ENCODE measurements at places on chromosomes 13 and 19.
A peak's percentile ranks its signal among the peaks of the same experiment; 100 is the strongest.

DNA sequence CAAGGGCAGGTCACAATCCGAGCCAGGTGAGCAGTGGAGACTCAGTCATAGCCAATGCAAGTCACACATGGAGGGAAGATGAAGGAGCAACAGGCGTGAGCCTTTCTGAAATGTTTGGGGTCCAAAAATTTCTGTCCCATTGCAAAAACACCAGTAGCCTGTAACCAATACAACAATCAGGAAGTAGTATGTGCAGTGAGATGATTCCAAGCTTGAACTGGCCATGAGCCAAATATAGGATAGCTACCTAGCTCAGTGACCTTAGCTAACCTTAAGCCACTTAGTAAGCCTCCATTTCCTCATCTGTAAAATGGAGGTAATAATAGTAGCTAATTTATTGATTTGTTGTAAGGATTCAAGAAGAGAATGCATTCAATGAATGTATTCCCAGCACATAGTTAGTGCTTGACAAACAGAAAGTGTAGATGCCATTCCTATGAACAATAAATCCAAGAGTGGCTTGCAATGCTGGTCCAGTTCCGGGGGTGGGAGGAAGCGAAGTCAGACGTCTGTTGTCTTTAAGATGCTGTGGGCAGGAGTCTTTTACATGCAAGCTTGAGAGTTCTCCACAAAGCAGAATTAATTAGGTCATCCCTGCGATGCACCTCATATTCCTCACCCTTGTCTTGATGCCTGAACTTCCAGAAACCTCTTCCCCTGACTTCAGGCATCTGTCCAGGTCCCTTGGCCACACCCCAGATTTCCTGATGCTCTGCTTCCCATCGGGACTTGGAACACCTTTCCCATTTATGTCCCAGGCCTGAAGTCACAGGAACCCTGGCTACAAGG lies 195.7 kb upstream of the UBL3 start:
- no peak for DNase-seq

DNA sequence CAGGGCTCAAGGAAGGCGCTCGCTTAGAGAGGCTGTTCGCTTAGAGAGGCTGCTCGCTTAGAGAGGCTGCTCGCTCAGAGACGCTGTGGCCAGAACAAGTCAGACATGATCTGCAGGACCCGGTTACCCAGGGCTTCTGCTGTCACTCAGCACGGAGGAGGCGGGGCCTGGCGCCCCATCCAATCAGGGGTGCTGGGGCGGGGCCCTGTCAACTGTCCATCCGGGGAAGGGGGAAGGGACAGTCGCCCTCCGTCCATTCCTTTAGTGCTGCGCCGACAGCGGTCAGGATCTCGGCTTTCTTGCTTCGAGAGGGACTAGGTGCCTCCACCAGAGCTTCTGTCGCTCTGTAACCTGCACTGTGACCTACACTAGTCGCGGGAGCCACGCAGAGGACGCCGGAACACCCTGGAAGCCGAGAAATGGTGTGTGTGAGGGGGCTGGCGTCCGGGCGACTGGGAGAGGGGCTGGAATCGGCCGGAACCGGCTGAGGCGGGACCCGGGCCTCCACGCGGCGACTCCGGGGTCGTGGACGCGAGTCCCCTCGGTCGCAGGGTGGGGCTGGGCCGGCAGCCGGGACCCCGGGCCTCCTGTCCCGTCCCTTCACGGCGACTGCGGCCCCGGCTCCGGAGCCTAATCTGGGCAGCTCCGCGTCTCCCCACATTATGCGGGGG lies at the start of gene ZNF440:
Gene ZNF440 (plus strand): TSS at position 245 of the 671 bp plus-strand sequence. CDS start 175 bp downstream, at position 420.
- peak; percentile 98 for DNase-seq

DNA sequence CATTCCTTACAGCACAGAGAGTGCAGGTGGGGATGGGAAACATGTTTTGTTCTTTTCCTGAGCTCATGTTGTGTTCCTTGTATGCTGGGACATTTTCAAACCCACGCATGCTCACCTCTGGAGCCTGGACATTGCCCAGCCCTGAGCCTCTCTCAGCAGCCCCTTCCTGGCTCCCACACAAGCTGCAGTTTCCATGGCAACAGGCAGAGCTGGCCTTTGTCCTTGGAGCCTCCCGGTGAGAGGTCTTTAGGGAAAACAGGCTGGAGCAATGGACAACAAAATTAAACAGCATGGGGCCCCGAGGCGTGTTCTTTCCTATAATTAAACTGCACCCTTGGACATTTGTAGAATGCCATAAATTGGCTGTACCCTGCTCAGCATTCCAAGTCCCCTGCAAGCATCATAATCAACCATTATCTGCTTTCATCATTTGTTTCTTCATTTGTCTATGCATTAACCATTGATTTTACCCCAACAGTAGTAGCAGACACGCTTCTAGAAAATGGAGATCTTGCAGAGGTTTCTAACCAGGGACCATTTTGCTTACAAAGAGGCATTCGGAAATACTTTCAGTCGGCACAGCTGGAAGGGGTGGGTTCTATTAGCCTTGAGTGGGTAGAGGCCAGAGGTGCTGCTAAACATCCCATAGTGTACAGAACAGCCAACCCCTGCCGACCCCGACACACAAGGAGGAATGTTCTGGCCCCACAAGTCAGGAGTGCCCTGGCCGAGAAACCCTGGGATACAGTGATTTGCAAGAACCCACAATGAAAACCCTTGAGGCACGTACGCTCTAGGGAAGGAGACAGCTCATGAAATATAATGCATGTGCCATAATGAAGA lies 133.4 kb upstream of the PEG3 start:
- DNase-seq = no peak

GRCh38 chr19:55451163-55451964 lies 8.3 kb upstream of the SHISA7 start:
- no peak for DNase-seq

GRCh38 chr19:46447824-46448223 lies 19.1 kb upstream of the PNMA8C start:
- no peak for DNase-seq

DNA sequence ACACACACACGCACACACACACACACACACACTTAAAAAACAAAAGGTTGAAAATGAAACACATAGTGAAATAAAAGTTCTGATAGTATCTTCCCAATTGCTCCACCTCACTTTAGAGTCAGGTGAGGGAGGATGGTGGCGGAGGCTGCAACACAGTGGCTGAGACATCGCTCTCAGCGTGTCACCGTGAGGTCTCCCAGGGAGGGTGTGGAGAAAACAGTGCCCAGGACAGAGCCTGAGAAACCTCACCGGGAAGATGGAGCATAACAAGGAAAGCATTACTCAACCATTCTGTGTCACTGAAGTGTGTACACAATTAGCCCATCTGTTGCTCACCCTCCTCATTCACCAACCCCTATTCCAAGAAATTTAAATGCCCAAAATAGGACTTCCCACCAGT lies 111.4 kb upstream of the USP29 start:
- no peak for DNase-seq

GRCh38 chr13:49220036-49220855 lies at the start of gene MLNR:
Gene MLNR (plus strand): TSS chr13:49220338. CDS start chr13:49220338, 0 bp downstream.
- no peak for DNase-seq

DNA sequence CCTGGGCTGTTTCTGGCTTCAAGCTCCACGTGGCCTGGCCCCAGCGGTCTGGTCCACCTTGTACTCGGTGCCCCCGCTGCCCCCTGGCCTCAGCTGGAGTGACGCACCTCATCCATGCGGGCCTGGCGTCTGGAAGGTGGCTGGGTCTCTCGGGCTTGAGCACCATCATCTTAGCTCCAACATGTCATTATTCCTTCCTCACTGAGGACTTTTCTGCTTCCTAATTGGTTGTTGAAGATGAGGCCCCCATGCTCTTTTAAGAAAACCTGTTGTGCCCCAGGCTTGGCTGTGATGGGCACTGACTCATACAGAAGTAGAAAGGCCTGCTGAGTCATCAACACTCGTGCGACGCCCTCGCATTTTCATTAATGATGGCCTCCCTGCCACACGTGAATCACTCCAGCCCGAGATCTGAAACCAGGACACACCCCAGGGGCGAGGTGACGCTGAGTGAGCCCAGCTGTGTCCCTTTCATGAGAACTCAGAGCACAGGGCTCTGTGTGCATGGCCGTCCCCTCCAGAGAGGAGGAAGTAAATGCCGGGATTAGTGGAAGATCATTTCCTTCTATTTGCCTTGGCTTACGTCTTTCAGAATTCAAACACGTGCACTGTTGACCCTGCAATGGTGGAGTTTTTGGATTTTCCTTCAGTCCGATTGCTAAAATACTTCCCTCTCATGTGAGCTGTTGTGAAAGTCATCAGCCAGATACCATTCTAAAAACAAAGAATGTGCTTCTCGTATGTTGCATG lies 14.0 kb upstream of the GJA3 start:
- DNase-seq = no peak

DNA sequence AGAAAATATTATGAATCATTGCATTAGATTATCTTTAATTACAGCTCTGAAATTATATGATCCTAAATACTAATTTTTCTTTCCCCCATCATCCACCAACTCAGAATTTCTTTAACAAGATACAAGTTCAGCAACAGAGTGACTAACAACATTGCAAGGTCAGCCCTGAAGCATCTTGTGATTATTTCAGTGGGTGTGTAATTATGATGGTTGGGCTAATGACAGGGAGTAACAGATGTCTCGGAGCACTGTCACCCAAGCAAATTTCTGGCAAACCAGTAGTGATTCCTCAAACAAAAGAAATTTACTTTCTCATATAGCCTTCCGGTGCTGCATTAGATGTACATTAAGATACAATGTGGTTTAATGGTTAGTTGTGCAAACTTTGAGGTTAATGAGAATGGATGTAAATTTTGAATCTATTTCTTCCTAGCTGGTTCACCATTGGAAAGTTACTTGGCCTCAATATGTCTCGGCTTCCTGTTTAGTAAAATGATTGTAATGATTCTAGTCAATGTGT lies 238.9 kb downstream of the ITGBL1 start:
- no peak for DNase-seq

DNA sequence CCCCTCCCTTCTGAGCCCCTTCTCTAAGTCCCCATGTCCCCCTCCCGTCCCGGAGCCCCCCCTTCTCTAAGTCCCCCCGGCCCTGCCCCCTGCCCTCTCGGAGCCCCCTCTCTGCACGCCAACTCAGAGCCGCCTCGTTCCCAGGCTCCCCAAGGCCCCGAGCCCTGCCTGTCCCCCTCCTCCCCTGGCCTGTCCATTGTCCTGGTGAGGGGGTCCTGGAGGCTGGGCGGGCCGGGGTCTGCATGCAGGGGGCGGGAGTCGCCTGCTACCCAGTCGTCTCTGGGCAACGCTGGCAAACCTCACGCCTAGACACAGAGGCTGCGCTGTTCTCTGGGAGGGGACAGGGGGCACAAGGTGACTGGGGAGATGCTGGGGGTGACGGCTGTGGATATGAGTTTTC lies 39.2 kb upstream of the SEMA6B start:
- no peak for DNase-seq

DNA sequence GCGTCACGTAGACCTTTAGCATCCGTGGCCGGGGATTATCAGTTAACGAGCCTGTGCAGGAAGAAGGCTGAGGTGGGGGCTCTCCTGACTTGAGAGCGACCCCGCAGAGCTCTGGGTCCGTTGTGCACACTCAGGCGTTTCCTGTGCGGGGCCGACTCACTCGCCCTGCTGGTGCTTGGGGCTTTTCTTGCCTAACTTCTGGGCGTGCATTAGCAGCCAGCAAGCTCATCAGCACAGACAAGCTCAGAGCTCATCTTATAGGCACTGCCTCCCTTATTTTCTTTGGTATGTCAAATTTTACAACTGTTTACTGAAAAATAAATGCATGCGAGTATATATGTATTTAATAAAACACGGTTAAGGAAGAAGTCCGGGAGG lies 23.7 kb downstream of the ADPRHL1 start:
- no peak for DNase-seq

DNA sequence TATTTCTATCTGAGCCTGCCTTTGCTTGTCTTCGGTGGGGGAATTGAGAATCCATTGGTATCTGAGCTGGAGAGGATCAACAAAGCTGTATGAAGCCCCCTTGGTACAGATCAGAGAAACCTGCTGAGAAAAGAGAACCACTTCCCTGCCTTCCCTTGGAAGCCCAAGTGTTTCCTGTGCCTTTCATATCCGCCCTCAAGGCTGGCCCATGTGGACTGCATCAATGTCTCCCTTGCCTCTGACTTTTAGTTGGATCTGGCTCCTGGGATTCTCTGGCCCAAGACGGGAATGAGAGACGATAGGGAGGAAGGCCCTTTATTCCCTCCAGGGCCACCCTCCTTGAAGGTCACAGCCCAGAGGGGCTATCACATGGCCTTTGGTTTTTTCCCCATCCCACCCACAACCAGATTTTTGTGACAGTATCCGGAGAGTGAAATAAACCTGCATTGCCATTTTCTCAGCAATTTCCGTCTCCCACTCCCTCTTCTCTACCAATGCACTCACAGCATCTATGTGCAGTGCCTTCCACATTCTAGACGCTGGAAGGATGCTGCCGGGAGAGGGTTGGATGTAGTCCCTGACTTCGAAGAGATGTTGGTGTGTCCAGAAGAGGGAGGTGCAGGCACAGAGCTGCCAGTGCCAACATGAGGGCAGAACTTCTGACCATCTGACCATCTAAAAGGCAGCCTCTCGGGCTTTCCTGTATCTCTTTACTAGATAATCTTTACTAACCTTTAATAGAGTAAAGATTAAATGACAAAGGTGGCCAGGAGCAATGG lies 63.8 kb downstream of the KCTD15 start:
- DNase-seq = no peak

- no peak for DNase-seq
These were observed 41.9 kb downstream of the ADPRHL1 start for GRCh38 chr13:113411216-113412023.

GRCh38 chr13:105251293-105251692 lies 1284.2 kb downstream of the EFNB2 start:
- DNase-seq = no peak

- no peak for DNase-seq
These were observed 723.2 kb downstream of the PCDH9 start for GRCh38 chr13:66506979-66507378.

DNA sequence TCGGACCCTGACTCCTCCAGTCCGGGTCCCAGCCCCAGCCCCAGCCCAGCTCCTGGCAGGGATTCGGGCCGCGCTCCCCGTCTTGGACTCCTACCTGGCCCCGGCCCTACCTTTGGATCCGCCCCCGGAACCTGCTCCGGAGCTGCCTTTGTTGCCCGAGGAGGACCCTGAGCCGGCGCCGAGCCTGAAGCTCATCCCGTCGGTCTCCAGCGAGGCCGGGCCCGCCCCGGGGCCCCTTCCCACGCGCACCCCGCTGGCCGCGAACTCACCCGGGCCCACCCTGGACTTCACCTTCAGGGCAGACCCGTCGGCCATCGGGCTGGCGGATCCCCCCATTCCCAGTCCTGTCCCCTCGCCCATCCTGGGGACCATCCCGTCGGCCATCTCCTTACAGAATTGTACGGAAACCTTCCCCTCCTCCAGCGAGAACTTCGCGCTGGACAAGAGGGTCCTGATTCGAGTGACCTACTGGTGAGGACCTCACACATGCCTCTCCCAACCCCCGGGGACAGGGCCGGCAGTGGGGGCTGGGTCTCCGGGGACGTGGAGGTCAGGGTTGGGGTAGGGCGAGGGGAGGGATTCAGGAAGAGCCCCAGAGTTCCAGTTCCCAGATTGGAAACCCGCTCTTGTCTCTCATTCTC lies 732 bp downstream of the SELENOV start:
- DNase-seq = no peak

GRCh38 chr13:36362251-36362650 lies 16.1 kb upstream of the SPART start:
- DNase-seq = no peak

- no peak for DNase-seq
These were observed 24.9 kb downstream of the RCN3 start for GRCh38 chr19:49552749-49553148.
